ENCODE measurements at places on chromosomes 6 and 20. TPM values are rescaled to one million over a fixed set of nuclear protein-coding genes. Genes with fewer than 3 reads are reported as not detected.

The VNN1 gene
- total RNA-seq = 7.5 TPM

The RAET1L gene
- total RNA-seq = 3.3 TPM

- H3K27ac ChIP-seq = no peak overlapping the region
- no peak overlapping the region for H3K4me3 ChIP-seq
- no peaks in the 10 kb centered on the region for H3K4me1 ChIP-seq
- DNase-seq = peak; percentile 15
- no peaks in the 10 kb centered on the region for H3K36me3 ChIP-seq
- H3K27me3 ChIP-seq = no peaks in the 10 kb centered on the region
Measured at GRCh38 chr6:104597541-104598050, 262.1 kb downstream of the HACE1 start.

The NKX2-2 gene
- not detected for total RNA-seq

The C6orf132 gene
- 42.7 TPM for total RNA-seq

GRCh38 chr20:44650771-44651433 lies 597 bp downstream of the ADA start:
- H3K27ac ChIP-seq = no peak overlapping the region
- no peaks in the 10 kb centered on the region for H3K36me3 ChIP-seq
- no peaks in the 10 kb centered on the region for H3K4me1 ChIP-seq

The ERVFRD-1 gene
- 0.57 TPM for total RNA-seq

The RPS21 gene
- total RNA-seq = 1,221 TPM

- H3K4me1 ChIP-seq = no peaks in the 10 kb centered on the region
- no peak overlapping the region for H3K4me3 ChIP-seq
- no peaks in the 10 kb centered on the region for H3K27me3 ChIP-seq
- H3K36me3 ChIP-seq = no peaks in the 10 kb centered on the region
- DNase-seq = peak; percentile 74
- no peak overlapping the region for H3K27ac ChIP-seq
Measured at GRCh38 chr20:17617212-17617867, 47.5 kb downstream of the DSTN start.

DNA sequence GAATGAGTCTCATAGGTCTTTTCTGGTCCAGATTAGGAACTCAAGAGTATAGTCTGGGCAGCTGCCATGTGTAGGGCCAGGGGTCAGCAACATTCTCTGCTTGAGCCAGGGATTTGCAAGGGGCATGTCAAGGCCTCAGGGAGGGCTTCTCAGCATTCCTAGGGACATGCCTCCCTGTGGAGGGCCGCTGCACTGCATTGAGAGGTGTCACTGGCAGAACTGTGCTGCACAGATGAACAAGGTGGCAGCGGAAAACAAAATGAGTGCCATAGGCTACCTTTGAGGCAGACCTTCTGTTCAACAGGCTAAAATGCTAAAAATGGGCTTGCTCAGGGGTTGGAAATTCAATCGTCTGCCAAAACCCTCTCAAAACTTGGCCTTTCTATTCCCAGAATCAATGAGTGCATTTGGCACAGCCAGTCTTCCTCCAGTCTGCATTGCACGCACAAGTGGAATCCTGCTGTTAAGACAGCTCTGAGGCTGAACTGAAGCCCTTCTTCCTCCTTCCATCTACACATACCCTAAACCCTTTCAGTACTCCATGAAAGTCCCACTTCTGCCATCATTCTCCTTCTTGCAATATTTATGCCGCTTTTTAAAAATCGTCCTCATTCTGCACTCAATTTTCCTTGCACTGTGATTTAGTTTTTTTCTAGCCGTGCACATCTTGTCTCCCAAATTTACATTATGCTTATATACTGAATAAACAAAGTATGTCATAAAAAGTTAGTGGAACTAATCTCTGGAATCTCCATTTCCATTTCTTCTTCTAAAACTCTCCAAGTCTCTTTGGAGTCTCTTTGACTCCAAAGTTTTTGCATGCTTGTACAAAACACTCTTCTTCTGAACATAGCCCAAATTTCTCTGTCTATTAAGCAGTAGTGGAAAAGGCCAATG lies 51.7 kb downstream of the SLC26A8 start:
- H3K4me1 ChIP-seq = no peaks in the 10 kb centered on the region
- H3K27me3 ChIP-seq = no peaks in the 10 kb centered on the region
- H3K27ac ChIP-seq = no peak overlapping the region
- DNase-seq = no peak
- H3K36me3 ChIP-seq = no peaks in the 10 kb centered on the region
- no peak overlapping the region for H3K4me3 ChIP-seq

DNA sequence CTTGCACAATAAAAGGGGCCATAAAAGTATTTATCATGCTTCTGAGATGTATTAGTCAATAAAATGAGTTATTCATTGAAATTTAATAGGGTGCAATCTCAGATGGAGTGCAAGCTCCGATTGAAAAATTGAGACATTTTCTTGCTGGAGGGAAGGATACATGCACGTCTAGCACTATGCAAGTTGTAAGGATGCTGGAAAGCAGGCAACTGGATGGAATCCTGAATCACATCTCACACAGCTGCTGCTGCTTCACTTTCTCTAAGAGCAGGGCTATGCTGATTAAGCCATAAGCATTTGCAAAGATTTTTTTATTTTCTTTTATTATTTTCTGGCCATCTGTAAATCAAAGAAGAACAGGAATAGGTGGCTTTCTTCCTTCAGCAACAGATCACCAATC lies 308.8 kb upstream of the EPHA7 start:
- DNase-seq = no peak
- H3K27ac ChIP-seq = no peak overlapping the region
- no peaks in the 10 kb centered on the region for H3K27me3 ChIP-seq
- no peak overlapping the region for H3K4me3 ChIP-seq
- H3K4me1 ChIP-seq = no peaks in the 10 kb centered on the region

The SRF gene
- total RNA-seq = 30.6 TPM

- H3K4me3 ChIP-seq = peak overlapping the region; percentile 11
- H3K27ac ChIP-seq = peak overlapping the region; percentile 63
- H3K27me3 ChIP-seq = no peaks in the 10 kb centered on the region
- no peak for DNase-seq
- no peaks in the 10 kb centered on the region for H3K4me1 ChIP-seq
- peaks cover 21% of the 10 kb centered on the region for H3K36me3 ChIP-seq
Measured at GRCh38 chr6:108565893-108566292, 5.2 kb downstream of the FOXO3 start.

The TGM3 gene
- total RNA-seq = 0.13 TPM

- peak overlapping the region; percentile 84 for H3K27ac ChIP-seq
- H3K36me3 ChIP-seq = peaks cover 8% of the 10 kb centered on the region
- peaks cover 27% of the 10 kb centered on the region for H3K4me1 ChIP-seq
- peak; percentile 7 for DNase-seq
- no peaks in the 10 kb centered on the region for H3K27me3 ChIP-seq
- peak overlapping the region; percentile 65 for H3K4me3 ChIP-seq
Measured at GRCh38 chr6:43054206-43054943, 724 bp upstream of the CUL7 start.

The GINS1 gene
- 2.4 TPM for total RNA-seq

GRCh38 chr6:43061861-43062260 lies 2.4 kb downstream of the KLC4 start:
- no peak overlapping the region for H3K27ac ChIP-seq
- no peak for DNase-seq
- no peaks in the 10 kb centered on the region for H3K27me3 ChIP-seq
- no peak overlapping the region for H3K4me3 ChIP-seq
- H3K36me3 ChIP-seq = peaks cover 19% of the 10 kb centered on the region
- no peaks in the 10 kb centered on the region for H3K4me1 ChIP-seq

Data from kidney (tissue), 22 donors.